ENCODE measurements at places on chromosomes 16 and 17. TPM values are rescaled to one million over a fixed set of nuclear protein-coding genes. Genes with fewer than 3 reads are reported as not detected.

Gene DNAH3
- not detected for total RNA-seq

Gene GAS2L2
- total RNA-seq, result not detected

Gene MYH1
- total RNA-seq, result not detected

Gene BTBD17
- not detected for total RNA-seq

Gene NPIPB6
- 0.28 TPM for total RNA-seq

Gene SLC12A3
- not detected for total RNA-seq

Gene TPSD1
- total RNA-seq, result not detected

Gene HEATR9
- total RNA-seq, result not detected

Gene CDC6
- 1.5 TPM for total RNA-seq

Gene DNAH2
- total RNA-seq, result 0.15 TPM
